ENCODE measurements at places on chromosomes 2 and 18. TPM values are rescaled to one million over a fixed set of nuclear protein-coding genes. Genes with fewer than 3 reads are reported as not detected.

Gene RNF152
- total RNA-seq: 7.7 TPM

Gene TMSB10
- 1,769 TPM for total RNA-seq

Gene PPP1CB
- total RNA-seq: 213 TPM

Gene POTEI
- 3.2 TPM for total RNA-seq

Gene CRYBA2
- not detected for total RNA-seq

Gene UGT1A8
- not detected for total RNA-seq

All from right atrium auricular region (tissue), 2 donors.